ENCODE measurements at places on chromosomes 7 and 10.

GRCh38 chr7:116271161-116271913 lies 61.0 kb downstream of the TES start:
- no peak for DNase-seq

GRCh38 chr7:140915935-140916555 lies 8.7 kb downstream of the BRAF start:
- DNase-seq, result no peak

- no peak for DNase-seq
These were observed 44.1 kb upstream of the CDK6 start for GRCh38 chr7:92880212-92881090.

DNA sequence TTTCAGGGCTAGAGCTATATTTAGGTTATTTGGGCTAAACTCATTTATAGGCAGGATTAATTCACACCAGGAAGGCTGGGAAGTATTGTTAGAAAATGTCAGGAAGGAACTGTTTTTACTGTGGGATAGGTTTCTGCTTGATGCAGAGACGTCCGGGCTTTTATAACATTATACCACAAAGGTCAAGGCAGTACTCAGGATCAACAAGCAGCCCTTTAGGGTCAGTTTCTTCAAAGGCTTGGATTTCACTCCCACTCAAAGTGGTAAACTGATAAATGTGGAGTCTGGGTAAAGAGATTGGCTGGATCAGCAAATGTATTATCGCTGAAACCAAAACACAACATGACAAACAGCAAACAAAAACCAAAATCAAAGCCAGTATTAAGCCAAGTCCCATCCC lies 127.2 kb downstream of the ARL5B start:
- DNase-seq, result no peak

DNA sequence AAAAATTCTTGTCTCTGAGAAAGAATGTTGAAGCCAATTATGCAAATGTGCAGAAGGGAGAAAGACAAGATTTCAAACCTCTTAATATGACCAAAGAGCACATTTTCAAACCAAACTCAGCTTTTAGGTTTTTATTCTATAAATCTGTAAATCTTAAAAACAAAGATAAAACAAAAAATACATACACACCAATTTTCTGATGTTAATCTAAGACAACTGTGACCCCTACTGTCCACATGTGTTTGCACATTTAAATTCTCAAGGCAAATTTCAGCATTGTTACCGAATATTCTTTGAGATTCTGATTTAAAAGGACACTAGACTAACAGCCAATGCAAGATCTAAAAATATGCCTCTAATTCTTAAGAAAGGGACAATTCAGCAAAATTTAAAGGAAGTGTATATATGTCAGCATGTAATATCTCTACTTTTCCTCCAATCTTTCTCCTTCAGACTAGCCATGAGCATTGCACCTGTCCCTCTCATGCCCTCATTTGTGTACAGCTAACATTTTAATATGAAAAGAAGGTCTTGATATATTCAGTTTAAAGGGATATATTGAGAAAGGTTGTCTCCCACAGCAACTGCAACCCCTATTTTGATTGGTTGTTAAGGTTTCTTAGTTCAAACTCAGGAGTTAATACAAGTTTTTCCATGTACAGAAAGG lies 417.9 kb downstream of the IPMK start:
- DNase-seq, result no peak

DNA sequence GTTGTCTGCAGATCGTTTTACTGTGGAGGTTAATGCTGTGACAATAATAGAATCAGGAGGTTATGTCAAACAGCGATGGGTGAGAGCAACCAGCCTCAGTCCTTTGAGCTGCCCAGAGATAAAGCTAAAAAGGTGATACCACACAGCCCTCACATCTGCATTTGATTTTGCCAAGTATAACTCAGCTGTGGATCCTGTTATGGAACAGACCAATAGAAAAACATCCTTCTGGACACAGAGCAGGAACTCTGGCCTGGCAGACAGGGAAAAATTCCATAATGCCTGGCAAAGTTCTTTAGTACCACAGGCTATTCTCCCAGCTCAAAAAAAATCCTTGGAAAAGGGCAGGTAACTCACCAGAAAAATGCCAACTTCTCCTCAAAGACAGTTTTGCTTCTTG lies 87.1 kb upstream of the PDLIM1 start:
- no peak for DNase-seq

DNA sequence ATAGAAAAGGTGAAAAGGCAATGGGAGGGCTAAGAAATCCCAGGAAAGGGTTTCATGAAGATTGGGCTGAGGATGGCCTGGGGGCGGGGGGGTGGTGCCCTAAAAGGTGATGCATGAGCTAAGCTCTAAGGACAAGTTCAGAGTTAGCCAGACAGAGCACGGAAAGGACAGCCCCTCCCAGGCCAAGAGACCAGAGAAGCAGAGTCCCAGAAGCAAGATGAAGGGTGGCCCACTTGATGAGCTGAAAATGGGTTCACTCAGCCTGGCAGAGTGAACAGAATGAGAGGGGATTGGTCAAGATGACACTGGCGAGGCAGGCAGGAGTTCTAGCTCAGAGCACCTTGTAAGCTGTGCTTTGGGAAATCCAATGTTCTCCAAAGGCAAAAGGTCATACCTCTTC lies 89.4 kb upstream of the GPR26 start:
- DNase-seq, result no peak

DNA sequence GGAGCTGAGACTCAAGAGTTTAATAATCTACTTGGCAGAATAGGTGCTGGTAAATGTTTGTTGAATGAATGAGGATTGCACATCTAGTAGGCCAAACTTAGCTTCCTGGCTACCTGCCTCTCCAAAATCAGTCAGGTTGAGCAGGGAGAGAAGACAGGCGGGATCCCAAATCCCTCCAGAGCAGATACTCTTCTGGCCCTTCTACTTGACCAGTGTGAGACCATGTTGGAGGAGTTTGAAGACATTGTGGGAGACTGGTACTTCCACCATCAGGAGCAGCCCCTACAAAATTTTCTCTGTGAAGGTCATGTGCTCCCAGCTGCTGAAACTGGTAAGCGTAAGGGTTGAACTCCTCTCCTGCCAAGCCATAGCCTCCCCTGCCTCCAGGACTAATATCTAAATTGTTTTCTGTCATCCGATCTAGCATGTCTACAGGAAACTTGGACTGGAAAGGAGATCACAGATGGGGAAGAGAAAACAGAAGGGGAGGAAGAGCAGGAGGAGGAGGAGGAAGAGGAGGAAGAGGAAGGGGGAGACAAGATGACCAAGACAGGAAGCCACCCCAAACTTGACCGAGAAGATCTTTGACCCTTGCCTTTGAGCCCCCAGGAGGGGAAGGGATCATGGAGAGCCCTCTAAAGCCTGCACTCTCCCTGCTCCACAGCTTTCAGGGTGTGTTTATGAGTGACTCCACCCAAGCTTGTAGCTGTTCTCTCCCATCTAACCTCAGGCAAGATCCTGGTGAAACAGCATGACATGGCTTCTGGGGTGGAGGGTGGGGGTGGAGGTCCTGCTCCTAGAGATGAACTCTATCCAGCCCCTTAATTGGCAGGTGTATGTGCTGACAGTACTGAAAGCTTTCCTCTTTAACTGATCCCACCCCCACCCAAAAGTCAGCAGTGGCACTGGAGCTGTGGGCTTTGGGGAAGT lies 2.2 kb upstream of the MBLAC1 start:
- DNase-seq, result no peak

DNA sequence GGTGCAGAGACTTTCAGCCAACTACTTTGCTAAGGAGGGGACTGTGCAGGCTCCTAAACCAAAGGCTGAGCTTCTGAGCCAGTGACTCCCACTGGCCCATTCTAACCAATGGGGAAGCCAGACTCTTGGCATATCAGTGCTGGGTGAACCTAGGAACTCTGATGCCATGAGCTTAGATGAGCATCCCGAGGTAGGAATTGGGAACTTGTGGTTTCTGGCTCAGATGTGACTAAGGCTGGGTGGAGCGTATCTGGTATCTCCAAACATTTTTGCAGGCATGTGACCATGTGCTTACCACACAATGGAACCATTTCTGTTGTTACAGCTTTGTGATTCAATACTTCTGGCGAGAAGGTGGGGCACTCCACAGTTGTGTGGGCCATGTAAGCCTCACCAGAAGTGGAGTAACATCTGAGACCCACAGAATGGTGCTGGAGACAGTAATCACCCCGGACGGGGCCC lies 2.5 kb upstream of the AVPI1 start:
- DNase-seq, result no peak

DNA sequence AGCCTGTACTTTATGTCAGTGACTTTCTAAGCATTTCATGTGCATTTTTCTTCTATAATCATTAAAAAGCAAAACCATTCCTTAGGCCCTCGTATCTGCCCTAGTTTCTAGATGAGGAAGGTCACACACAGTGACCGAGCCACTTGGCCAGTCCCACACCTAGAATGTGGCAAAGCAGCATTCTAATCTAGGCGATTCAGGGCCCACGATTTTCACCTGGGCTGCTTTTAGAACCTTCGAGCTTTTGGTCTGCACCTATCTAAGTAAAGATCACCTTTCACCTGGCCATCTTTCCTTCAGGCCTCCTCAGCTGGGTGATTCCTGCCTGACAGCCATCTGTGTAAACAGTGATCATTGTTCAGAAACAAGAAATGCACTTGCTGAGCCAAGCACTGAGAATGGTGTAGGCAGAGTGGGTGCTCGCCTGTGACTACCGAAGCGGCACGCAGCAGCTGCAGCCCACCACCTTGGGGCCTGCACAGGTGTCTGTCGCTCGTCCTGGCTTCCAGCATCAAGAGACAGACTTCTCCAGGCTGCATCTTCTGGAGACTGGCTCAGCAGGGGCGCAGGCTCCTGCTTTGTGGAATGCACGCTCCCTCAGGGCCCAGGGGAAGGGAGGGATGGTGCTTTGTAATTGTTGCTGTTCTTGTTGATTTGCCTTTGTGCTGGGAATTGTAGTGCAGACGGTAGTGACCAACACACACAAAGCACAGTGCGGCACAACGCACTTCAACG lies 149.0 kb upstream of the INSYN2A start:
- DNase-seq, result no peak

- DNase-seq, result no peak
These were observed 273.1 kb downstream of the SEMA3D start for GRCh38 chr7:84913731-84914130.

- no peak for DNase-seq
These were observed 202.2 kb downstream of the ZEB1 start for GRCh38 chr10:31520986-31521831.

DNA sequence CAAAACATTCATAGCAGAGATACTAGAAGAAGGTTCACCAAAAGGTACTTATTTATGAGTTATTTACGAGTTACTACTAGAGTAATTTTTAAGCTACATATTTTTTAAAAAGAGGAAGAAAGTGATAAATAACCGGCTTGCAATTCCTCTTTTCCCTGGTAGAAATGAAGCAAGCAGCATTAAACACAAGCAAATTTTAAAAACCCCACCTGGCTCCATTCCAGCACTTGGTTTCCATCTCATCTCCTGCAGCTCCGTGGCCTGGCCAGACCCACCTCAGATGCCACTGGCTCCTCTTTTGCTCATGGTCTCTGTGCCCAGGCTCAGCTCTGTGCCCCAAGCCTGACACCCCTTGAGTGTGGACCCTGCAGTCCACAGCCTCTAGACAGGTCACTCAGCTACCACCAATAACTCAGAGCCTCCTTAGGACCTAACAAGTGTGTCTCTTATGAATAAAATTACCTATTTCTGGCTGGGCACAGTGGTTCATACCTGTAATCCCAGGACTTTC lies 479.5 kb downstream of the TNS3 start:
- no peak for DNase-seq

GRCh38 chr10:46033602-46034011 lies 3.2 kb upstream of the NCOA4 start:
- no peak for DNase-seq

- DNase-seq, result no peak
These were observed 137.0 kb downstream of the CNNM2 start for GRCh38 chr10:103055105-103055504.

DNA sequence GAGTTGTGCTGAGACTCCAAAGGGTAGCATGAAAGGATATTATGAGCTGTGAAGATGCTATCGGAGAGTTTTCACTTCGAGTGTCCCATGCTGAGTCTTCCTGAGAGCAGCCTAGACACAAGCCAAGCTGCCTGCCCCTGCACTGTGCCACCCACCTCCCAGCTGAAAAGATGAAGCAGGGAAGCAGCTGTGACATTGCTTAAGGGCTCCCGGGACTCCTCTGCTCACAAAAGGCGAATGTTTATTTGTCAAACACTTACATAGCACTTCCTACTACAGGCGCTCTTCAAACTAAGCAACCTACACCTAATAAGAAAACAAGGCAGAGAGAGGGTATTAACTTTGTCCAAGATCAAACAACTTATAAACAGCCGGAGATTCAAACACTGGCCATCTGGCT lies 95.6 kb downstream of the OSBPL3 start:
- peak; percentile 51 for DNase-seq

GRCh38 chr10:42754155-42755027 lies 28.2 kb upstream of the BMS1 start:
- no peak for DNase-seq

GRCh38 chr10:102919246-102919959 lies 1.3 kb downstream of the CNNM2 start:
- DNase-seq, result no peak

- no peak for DNase-seq
These were observed 156.4 kb downstream of the PHTF2 start for GRCh38 chr7:77954773-77955555.

- no peak for DNase-seq
These were observed 363.7 kb downstream of the HTR7 start for GRCh38 chr10:90494183-90494582.

DNA sequence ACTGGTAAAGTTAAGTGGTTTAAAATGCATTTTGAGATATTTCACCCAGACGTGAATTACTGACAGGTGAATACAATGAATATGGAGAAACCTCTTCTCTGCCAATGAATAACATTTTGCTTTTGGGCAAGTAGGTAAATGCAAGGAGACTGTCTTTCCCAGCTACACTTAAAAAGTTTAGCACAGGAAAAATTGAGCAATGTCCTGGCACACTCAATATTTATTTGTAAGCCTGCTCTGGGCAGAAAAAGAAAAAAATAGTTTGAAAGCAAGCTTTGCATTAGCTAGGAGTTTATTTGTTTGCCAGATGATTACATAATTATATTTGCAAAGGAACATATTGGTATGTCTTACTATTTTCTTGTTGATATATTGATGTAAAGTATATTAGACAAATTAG lies 624.2 kb downstream of the ACTR3B start:
- no peak for DNase-seq

DNA sequence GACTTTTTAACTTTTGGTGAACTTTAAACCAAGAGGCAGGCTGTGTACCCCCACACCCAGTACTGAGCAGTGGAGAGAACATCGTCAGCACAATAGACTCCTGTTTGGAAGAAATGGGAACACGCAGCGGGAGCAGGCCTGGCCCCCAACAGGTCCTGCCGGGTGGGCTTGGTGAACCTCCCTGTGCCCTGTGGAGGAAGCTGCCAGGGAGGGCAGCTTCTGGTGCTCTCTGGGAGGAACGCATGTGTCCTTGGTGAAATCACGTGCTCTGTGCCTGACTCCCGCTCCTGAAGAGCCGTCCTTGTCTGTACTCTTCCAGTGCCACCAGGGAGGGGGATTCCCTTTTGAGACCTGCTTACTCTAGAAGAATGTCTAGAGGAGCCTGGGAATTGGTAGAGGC lies 31.6 kb downstream of the CHAT start:
- no peak for DNase-seq

- DNase-seq, result no peak
These were observed 27.0 kb downstream of the CDK6 start for GRCh38 chr7:92809397-92809759.

GRCh38 chr10:27998178-27998953 lies 513 bp downstream of the ODAD2 start:
- DNase-seq, result no peak
